Epithelial cell of esophagus (primary cell): ENCODE measurements at places on chromosomes 12 and 14.

DNA sequence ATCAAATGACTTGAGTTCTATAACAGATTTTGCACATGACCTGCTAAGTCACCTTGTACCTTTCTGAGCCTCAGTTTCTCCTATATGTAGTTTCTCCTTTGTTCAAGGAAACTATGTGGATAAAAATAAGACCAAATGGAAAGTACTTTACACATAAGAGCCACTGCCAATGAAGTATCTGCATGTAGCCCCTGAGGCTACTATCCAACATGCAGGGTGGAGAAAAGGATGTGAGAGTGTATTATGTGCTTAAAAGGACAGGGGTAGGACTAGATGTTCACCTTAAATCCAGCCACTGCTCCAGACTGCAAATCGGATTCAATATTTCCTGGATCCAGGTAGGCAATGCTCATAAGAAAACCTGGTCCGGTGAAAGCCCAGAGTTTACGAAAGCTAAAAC, 21.2 kb downstream of the SLC11A2 start:
- DNase-seq = no peak

GRCh38 chr12:85085066-85085465, 48.9 kb downstream of the LRRIQ1 start:
- no peak for DNase-seq

DNA sequence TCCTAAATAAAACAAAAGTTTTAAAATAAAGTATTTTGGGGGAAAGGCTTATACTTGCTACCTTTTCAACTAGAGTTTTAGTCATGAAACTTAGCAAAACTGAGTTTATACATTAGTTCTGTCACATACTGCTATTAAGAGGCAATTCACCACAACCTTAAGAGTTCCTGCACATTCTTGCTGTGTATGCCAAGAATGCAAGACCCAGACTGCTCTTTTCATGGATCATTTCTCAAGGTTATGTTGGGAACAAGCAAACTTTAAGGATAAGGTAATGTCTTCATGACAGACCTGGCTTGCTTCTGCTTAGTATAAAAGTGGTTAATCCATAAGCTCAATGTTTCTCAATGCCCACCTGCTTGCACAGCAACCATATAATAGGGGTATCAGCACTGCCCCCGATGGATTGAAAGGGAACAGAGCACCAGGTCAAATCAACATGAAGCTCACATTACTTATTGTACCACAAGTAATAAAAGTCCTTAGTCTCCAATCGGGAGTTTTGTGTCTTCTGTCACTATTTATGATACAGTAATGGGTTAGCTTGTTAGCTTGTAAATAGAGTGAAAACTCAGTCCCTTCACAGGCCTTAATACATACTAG, 67.6 kb downstream of the KIF21A start:
- DNase-seq = no peak

- no peak for DNase-seq
These were observed 1052.7 kb downstream of the TMEM121 start for GRCh38 chr14:106579084-106579483.

DNA sequence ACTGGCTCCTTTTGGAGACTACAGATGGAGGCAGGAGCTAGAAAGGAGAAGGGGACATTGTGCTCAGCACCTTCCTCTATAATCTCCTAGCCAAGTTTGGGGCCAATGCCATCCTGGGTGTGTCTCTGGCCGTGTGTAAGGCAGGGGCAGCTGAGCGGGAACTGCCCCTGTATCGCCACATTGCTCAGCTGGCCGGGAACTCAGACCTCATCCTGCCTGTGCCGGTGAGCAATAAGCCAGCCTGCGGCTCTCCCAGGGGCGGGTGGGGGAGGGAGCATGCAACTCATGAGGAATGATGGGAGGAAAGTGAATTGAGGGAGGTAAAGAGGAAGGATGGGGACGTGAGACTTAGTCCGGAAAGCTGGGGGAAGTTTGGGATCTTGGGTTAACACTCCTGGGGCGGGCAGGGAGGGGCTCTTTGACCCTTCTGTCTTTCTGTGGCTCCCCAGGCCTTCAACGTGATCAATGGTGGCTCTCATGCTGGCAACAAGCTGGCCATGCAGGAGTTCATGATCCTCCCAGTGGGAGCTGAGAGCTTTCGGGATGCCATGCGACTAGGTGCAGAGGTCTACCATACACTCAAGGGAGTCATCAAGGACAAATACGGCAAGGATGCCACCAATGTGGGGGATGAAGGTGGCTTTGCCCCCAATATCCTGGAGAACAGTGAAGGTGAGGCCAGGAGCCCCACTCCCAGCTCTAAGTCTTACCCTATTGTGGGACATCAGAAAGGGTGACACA, 3.3 kb downstream of the ENO2 start:
- peak; percentile 50 for DNase-seq

GRCh38 chr12:122659579-122659978, 43.6 kb downstream of the HCAR2 start:
- DNase-seq = no peak

DNA sequence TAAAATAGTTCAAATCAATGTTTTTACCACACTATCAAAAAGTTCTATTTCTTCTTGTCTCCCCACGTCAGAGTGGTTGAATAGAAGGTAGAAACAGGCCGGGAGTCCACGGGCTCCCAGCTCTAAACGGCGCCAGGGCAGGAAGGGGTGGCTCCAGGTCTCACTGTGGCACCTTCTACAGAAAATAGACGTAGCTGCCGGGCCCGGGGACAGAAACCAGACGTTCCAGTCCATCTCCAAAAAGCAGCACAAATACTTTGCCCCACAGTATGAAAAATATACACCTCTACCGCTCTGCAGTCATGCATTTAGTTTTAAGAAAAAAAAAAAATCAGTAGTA, 30.9 kb downstream of the CCNK start:
- no peak for DNase-seq

GRCh38 chr14:20376071-20376588, 32.7 kb downstream of the PARP2 start:
- no peak for DNase-seq

- peak; percentile 95 for DNase-seq
These were observed 108.6 kb downstream of the EGLN3 start for GRCh38 chr14:33842299-33842698.

GRCh38 chr14:60757567-60758002, 23.0 kb downstream of the MNAT1 start:
- peak; percentile 87 for DNase-seq

DNA sequence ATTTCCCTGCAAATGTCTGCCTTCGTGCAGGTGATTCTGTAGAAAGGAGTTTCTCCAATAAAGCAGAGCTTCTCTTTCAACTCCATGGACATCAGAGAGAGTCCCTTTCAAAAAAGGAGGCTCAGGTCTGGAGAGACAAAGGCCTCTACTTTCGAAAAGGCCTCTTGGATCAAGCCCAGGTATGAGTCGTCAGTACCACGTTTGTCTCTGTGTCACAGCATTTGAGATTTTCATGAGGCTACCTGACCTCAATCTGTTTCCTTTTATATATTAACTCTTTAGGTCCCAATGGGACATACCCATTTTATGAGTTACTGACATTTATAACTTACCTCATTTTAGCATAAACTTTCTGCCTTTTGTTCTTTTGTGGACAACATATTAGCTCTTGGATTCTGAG, 290.8 kb downstream of the RPAP3 start:
- no peak for DNase-seq

GRCh38 chr14:34676516-34677211, 37.7 kb downstream of the CFL2 start:
- DNase-seq = no peak

DNA sequence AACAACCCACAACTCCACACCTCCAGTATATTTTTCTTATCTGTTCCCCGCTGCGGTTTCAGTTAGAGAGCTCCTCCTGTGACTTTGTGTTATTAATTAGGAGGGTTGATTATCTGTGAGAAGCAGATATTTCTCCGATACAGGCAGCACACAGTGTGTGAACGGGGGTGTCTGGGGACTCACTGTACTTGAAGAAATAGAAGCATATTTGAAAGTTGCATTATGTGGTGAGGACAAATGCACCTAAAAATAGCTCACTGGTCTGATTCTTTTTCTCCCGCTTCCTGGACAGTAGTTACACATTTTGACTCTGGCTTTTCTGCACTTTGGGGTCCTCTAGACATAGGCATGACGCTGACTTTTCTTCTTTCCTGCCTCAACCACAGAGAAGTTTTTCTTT, 277.7 kb downstream of the VRK1 start:
- no peak for DNase-seq

- DNase-seq = peak; percentile 78
These were observed 22.7 kb downstream of the FRMD6 start for GRCh38 chr14:51674294-51675002.

DNA sequence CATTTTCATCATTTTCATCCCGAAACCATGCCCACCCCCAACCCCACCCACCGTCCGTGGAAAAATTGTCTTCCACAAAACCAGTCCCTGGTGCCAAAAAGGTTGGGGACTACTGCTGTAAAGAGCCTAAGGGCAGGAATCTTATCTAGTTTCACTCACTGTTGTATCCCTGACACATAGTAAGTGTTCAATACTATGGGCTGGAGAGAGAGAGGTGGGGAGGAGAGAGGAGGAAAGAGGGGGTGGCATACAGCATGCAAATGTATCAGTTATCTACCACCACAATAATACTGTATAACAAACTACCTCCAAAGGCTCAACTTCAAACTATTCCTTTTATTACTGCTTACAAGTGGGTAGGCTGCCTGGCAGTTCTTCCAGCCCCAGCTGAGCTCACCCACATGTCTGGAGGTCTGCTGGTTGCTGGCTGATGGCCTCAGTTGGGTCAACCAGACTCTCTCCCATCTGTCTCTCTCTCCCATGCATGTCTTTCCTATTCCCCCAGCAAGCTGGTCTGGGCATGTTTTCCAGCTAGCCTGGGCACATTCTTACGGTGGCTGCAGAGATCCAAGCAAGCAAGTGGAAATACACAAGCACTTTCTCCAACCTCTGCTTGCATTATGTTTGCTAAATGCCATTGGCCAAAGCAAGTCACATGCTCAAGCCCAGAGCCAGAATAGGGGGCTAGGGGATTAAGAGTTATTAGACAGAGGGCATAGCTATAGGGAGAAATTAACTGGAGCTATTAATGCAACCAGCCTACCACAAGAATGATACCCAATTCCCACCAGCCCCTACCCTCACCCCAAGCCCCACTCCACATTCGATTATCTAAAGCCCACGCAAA, 31.6 kb upstream of the FICD start:
- DNase-seq = peak; percentile 90

DNA sequence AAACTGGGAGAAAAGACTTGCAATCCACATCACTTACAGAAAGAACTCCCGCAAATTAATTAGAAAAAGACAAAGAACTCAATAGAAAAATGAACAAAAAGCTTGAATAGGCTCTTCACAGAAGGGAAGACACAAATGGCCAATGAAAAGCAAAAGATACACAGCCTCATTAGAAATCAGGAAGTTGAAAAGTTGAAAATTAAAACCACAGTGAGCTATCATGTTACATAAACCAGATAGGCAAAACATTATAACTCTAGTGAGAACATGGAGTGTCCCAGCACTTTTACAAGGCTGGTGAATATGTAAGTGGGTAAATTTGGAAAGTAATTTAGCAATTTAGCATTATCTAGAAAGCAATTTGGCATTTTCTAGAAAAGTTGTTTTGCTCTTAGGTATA, 158.4 kb upstream of the RASSF8 start:
- DNase-seq = no peak

- peak; percentile 48 for DNase-seq
These were observed 1766.9 kb upstream of the SEL1L start for GRCh38 chr14:83300476-83301064.

- no peak for DNase-seq
These were observed 10.2 kb upstream of the CMKLR1 start for GRCh38 chr12:108349278-108349688.

GRCh38 chr14:69274321-69274720, 14.4 kb downstream of the GALNT16 start:
- no peak for DNase-seq

- no peak for DNase-seq
These were observed 55.8 kb downstream of the GALNT4 start for GRCh38 chr12:89468648-89469326.

DNA sequence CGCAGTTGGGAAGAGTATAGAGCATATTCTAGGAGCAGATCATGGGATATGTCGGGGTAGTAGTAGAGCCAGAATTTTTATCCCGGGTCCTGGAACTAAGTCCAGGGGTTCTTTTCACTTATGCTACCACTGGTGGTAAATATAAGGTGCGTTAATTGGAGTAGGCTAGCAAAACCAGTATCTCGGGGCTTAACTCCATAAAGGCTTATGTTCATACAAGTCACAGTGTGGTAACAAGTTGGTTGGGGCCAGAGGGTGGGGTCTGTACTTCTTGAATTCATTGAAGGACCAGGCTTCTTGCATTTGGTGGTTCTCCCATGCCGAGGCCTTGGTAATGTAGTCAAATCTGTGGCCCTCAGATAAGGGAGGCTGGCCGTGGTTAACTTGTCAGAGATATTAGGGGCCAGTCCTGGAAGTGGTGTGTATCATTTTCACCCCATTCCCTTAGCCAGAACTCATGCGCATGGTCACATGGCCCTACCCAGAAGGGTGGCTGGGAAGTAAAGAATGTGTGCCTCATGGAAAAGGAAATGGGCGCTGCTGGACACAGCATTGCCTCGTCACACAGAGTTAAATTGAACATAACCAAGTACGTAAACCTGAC, 1.5 kb upstream of the ZNF641 start:
- no peak for DNase-seq

DNA sequence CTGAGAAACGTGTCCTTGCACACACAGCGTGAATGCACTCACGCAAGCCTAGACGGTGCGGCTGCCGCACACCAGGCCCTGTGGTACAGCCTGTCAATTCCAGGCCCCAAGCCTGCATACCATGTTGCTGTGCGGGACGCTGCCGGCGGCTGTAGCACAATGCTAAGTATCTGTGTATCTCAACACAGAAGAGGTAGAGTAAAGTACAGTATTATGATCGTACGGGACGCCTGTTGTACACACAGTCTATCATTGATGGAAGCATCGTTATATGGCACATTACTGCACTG, 45.0 kb downstream of the AMN start:
- no peak for DNase-seq

DNA sequence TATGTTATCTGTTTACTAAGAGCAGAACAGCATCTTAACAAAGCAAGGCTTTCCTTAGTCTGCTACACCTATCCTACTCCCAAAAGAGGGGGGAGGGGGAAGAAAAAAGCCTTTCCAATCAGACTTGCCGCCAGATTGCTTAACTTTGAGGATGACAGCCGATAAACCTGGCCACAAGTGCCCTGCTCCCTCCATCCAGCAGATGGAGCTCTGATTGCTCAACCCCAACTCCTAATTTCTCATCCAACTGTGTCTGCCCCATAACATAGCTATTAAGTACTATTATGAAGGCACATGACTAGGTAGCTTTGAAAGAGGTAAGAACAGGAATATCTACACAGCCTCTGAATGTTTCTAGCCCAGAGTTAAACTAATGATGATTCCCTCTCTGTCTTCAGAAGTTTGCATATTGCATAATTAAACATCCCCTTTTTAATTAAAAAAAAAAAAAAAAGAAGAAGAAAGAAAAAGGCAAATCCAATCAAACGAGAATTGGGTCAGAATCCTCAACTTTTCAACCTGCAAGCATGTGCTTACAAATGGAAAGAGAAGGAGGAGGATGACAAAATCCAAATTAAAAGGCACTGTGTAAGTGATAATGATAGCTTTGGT, 247.4 kb downstream of the GALC start:
- peak; percentile 68 for DNase-seq

GRCh38 chr14:99248761-99249171, 23.2 kb downstream of the BCL11B start:
- DNase-seq = no peak
